ENCODE measurements at places on chromosomes 6 and 20.
A peak's percentile ranks its signal among the peaks of the same experiment; 100 is the strongest.

DNA sequence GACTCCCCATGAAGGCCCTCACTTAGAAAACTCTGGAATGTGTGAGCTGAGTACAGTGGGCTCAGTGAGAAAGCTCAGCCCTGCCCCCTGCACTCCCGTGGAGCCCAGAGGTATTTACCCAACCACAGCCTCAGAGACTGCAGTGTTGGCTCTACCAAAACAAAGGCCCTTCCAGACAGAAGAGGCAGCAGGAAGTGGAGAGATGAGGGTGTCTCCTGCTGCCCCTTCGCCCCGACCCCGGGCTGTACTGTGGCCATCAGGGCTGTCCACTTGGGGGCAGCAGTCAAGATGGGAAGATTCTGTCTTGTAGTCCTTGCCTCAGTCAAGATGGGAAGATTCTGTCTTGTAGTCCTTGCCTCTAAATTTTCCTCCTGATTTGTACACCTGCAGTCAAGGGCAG, 341.3 kb downstream of the TAF4 start:
- no peak for DNase-seq

DNA sequence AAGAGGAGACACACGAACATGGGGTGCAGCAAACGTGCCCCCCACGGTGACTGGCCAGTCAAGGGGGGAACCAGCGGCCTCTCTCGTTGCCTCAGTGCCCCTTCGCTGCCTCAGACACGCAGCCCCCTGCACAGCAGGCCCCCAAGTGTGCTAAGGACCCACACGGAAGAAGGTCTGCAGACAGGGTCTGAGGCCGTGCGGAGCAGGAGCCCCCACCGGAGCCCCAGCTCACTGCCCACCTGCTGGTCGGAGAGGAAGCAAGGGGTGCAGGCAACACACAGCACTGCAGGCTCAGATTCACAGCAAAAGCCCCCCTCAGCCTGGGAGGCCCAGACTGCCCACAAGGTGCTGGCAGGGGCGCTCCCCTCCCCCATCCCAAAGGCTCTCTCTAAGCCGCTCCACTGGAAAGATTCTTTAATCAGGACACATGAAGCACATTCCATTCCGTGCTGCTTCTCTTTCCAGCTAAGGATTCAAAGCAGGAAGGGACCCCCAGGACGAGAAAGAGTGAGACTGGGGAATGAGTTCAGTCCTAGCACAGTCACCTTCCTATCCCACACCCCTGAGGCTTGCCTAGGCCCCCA, 105.1 kb downstream of the SLC23A2 start:
- no peak for DNase-seq

- DNase-seq = no peak
These were observed 163.4 kb upstream of the SIM1 start for GRCh38 chr6:100627911-100628758.

- no peak for DNase-seq
These were observed 16.7 kb upstream of the TFAP2A start for GRCh38 chr6:10431423-10432164.

DNA sequence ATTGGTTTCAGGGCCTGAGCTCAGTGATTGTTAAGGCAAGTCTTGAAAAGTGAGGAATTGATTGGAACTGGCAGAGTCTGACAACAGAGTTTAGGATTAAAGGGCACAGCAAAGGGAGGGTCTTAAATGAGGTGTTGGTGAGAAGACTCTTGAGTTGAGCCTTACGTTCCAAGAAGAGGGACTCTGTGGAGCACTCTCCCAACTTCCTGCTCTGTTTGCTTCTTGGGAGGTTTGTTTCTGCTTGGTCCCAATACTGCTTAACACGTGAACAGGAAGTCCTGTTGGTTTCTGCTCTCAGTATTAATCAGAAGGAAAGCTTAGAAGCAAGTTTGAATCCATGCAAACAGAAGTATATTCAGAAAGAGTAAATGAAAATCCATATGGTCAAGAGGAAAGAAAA, 15.6 kb upstream of the SYNDIG1 start:
- no peak for DNase-seq

DNA sequence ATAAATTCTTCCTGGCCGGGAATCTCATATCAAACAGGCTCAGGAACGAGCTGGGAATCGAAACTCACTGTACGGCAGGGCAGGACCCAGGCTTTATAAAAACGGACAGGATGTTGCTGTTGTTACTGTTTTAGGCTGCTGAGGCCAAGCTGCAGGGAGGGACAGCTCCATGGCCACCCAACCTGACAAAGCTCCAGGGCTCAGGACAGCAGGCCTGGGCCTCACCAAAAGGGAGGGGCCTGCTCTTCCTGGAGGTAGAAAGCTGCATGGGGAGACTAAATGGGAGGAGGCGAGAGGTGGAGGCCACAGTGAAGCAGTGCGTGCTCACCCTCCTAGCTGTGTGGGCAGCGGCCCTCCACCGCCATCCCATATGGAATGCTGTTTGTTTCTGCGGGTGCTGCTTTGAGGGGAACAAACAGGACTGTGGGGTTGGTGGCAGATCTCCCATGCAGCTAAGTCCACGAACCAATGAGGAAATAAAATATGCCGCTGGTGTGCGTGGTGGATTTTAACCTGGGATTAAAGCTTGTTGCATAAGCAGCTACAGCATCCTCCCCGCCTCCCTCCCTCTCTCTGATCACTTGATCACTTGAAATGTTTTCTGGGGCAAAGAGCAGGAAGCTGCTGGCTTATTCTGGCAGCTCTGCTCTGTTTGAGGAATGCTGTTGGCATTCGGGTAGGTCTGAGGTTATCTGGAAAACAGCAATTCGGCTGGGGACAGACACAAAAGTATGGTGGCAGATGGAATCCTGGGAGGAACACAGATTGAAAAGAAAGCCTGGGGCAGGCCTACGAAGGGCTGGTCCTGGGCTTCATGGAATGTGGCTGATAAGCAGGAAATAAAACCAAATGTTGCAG, 2.4 kb upstream of the ZMYND8 start:
- DNase-seq = no peak

DNA sequence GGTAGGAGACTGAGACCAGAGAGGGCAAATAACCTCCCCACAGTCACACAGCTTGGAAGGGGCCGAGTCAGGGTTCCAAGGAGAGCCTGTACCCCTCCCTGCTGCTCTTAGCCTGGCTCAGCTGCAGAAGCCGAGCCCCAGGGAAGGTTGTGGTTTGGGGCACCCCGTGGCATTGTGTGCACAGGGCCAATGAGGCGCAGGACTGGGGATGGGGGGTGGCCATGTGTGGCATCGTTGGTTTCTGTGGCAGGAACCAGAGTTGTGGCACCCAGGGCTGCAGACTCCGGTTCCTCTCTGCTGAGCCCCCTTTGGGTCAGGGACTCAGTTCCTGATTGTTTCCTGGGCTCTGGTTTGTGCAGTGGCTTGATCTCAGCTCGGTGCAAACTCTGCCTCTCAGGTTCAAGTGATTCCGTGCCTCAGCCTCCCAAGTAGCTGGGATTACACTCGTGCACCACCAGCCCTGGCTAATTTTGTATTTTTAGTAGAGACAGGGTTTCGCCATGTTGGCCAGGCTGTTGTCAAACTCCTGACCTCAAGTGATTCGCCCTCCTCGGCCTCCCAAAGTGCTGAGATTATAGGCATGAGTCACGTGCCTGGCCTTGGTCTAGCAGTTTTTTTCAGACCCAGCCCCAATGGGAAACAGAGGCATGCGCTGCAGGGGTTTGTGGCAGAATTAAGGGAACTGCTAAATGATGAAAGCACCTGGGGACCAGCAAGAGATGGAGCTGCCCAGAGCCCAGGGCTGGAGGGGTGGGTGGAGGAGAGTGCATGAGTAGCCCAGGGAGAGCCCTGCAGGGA, 221.0 kb upstream of the SULF2 start:
- DNase-seq = peak; percentile 46

DNA sequence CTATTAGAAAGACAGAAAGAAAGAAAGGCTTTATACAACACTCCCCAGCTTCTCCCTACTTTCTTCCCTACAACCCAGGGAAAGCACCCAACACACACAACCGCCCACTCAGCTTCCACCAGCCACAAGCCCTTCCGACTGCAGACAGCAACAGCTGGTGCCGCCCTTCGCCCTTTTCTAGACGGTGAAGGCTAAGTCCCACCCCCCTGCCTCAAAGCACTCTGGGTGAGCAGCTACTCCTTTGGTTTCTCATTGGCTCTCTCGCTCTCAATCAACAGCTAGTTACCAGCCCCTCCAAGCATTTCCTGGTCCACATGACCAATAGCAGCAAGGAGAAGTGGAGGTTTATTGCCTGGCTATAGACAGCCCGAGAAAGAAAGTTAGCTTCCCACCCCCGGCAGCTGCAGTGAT, 230.1 kb upstream of the MOCS1 start:
- no peak for DNase-seq

DNA sequence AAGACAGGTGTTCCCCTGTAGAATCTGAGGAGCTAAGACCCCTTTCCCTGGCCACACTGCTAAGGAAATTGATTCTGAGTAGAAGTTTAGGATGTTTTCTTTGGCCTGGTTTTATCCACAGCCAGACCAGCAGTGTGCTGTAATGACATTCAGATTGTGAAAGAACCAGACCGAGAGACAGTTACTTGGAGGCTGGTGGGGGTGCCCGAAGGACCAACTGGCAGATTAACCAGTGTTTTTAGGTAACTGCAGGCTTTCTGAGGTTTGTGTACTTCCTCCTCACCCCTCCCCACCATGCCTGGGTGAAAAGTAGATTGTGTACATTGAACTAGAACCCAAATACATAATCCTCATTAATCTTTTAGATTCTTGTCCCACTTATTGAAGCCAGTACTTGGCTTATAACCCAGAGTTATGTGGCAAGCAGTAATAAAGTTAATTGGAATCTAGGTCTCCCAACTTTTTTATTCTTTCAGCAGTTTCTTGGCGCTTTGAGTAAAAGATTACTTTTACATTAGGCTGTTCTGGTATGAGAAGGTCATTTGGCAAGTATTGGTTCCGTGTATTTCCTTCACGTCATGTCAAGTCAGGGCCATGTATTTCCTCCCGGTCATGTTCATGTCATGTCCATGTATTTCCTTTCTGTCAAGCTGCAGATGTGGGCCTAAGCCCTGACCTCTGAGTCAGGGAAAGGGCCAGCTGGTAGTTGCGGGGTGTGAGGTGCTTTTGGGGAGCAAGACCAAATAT, 93.7 kb downstream of the TCP11 start:
- no peak for DNase-seq

Data from thymus (tissue), 14 donors.